ENCODE measurements at places on chromosomes 13 and 19. TPM values are rescaled to one million over a fixed set of nuclear protein-coding genes. Genes with fewer than 3 reads are reported as not detected.

ZNF543 gene
- 10.1 TPM for total RNA-seq

CRLF1 gene
- 0.13 TPM for total RNA-seq

DNA sequence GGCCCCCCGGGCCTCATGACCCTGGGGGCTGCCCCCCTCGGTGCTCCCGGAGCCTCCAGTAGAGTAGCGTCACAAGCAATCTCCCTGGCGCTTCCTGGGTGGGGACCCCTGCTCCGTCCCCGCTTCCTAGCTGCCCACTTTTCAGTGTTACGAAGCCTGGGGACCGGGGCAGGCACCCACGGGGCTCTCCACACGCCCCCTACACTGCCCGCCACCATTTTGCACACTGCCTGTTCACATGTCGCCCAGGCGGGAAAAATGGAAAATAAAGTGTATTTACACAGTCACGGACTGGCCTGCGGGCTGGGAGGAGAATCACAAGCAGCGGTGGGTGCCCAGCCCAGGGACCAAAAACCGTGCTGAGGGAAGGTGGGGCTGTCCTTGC is 9.5 kb downstream of the PRR36 start:
- DNase-seq = no peak

GRCh38 chr13:25988661-25989060 is 63.2 kb downstream of the SHISA2 start:
- no peak for DNase-seq

GRCh38 chr19:4913996-4914735 is 4.9 kb downstream of the UHRF1 start:
- DNase-seq = no peak
